Hindlimb muscle (tissue), 1 donor: ENCODE measurements at places on chromosomes 4 and X.

DNA sequence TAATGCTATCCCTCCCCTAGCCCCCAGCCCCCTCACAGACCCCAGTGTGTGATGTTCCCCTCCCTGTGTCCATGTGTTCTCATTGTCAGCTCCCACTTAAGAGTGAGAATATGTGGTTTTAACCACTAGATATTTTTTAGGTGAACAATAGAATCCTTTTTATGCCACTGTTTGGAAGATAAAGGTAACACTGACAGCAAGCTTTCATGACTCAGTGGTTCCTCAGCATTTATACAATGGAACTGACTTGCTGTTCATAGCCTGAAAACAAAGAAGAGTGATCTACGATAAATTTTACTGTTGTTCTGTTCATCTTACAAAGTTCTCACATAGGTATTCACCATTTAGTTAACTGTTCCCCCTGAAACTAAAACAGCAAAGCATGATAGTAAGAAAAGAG, 147.8 kb downstream of the ARHGAP10 start:
- DNase-seq, result no peak

GRCh38 chr4:123034023-123034422, 111.6 kb upstream of the NUDT6 start:
- no peak for DNase-seq

DNA sequence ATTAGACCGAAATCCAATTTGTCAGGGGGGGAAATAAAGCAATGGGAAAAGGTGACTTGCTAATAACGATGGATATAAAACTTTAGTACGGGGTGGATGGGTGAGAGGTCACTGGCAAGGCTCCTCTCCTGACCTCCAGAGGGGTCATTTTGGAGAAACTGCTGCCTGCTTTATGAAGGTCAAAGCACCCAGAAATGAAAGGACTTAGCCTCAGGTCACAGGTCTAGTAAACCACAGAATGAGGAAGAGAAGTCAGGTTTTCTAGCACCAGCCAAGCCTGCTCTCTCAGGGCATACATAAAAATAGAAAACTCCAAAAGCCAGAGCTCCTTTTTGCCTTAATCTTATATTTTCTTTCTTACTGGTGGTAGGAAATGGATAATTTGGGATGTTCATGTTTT, 134.2 kb downstream of the SHROOM3 start:
- no peak for DNase-seq

GRCh38 chr4:142393127-142393526, 453.0 kb downstream of the INPP4B start:
- DNase-seq, result no peak

- DNase-seq, result no peak
Observed at GRCh38 chr4:146638333-146638785, 334 bp upstream of the POU4F2 start.

- DNase-seq, result no peak
Observed at GRCh38 chr4:155609455-155610059, 57.1 kb upstream of the GUCY1A1 start.

GRCh38 chr4:42371305-42372252, 25.7 kb upstream of the SHISA3 start:
- DNase-seq, result peak; percentile 38

DNA sequence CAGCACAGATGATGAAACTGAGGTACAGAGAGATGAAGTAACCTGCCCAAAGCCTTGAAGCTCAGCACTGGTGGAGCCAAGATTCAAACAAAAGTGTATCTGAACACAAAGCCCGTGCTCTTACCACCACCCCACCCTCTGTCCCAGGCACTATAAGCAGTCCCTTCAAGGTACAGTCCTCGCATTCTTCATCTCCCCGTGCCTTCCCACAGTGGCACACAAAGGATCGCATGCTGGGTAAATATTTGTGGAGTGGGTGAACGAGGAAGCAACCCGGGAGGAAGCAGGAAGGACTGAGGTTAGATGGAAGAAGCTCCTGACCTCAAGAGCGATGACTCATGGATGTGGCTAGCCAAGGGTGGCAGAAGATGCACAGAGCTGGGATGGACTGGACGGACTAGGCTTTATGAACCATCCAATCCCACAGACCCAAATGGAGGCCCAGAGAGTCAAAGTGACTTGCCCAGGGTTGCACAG, 18.4 kb downstream of the IQSEC2 start:
- no peak for DNase-seq

GRCh38 chrX:151725338-151725614, 9.3 kb upstream of the CNGA2 start:
- DNase-seq, result no peak

DNA sequence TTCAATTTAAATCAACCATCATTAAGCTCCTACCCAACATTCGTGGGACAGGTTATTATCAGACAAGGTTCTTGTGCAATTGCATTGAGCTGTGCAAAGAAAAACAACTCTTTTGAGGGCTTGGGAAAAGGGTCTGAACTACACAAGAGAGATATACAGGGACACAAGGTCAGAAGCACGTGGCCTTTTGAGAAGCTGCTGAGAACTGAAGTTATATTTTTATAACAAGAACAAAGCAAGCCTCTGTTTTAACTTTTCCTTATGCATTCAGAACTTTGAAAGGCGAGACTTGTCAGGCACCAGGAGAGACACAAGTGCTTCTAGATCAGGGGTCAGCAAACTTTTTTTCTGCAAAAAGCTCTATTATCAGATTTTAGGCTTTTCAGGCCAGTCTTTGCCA, 274.8 kb upstream of the VCX start:
- no peak for DNase-seq

- DNase-seq, result peak; percentile 23
Observed at GRCh38 chrX:152537373-152537772, 86.3 kb upstream of the GABRA3 start.

- DNase-seq, result no peak
Observed at GRCh38 chr4:184196730-184197385, 20.8 kb downstream of the ENPP6 start.

GRCh38 chr4:153542834-153543233, 76.7 kb downstream of the TMEM131L start:
- no peak for DNase-seq

DNA sequence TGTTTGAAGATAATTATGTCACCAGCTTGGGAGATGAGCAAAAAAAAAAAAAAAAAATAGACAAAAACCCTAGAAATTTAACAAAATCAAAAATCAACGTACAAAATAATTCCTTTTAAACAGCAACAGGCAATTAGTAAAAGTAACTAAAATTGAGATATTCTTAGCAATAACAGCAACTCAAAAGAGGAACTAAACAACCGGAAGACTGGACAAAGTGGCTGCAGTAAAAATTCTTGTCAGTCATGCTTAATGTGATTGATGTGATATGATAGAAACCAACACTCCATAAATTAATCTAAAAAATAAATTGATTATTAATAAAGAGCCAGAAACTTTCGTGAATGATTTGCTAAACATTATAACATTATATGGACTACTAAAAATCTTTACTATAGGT, 1534.6 kb upstream of the AGA start:
- no peak for DNase-seq

GRCh38 chrX:14027036-14027435, 2.7 kb downstream of the GEMIN8 start:
- no peak for DNase-seq

- no peak for DNase-seq
Observed at GRCh38 chr4:147491086-147491485, 10.2 kb downstream of the EDNRA start.

DNA sequence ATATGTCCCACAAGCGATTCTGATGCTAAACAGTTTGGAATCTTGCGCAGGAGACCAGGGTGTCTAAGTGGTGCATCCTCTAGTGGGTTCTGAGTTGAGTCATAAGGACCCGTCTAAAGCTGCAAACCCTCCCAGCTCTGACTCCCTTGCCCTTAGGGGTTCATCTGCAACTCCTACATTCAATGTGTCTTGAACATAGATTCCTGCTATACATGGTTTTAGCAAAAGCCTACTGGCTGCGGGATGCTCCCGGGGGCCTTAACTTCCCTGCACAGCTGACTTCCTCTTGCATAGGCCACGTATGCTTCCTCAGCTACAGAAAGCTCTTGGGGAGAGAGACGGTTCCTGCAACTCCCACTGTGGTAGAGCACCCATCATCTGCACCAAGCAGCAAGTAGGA, 236.7 kb downstream of the EVC2 start:
- DNase-seq, result no peak

DNA sequence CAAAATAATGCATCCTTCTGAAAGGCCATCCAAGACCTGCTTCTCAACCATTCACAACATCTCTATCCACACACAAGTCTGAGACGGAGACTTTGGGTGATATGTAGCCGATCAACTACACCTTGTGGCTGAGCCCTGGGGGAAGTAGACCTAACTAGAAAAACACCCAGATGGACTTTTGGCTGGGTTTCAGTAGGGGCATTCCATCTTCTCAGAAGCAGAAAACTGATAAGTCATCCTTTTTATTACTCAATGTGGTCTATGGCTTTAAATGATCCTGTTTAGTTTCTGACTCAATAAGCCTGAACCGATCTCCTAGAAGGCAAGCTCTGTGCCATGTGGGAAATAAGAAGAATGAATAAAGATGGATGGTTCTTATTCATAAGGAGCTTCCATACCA, 82.5 kb upstream of the AFF2 start:
- no peak for DNase-seq

DNA sequence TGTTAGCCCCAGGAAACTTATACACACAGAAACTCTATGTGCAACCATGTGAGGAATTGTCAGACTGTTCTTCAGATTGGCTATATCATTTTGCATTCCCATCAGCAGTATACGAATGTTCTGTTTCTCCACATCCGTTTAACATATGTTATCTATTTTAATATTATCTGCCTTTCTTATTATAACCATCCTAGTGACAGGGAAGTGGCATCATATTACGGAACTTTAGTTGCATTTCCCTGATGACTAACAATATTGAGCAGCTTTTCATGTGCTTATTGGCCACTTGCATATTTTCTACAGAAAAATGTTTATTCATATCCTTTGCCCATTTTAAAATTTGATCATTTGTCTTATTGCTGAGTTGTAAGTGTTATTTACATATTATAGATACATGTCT, 36.5 kb upstream of the IL15 start:
- DNase-seq, result no peak

DNA sequence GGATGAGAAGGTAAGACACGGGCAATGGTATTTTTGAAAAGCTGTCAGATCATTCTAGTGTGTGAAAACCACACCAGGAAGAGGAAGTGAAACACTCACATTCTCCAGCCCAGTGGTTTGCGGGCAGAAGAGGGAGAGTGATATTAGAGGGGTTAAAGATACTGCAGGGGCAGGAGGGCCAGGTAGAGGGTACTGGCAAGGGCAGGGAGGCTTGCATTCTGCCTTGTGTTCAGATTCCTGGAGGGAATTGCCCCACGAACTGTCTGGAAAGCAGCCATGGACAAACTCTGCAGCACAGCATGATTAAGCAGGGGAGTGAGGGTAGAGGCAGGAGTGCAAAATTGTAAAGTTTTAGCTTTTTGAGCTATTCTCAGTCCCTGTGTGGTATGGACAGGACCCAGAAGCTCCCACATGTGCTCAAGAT, 30.9 kb downstream of the NIPAL1 start:
- DNase-seq, result no peak

DNA sequence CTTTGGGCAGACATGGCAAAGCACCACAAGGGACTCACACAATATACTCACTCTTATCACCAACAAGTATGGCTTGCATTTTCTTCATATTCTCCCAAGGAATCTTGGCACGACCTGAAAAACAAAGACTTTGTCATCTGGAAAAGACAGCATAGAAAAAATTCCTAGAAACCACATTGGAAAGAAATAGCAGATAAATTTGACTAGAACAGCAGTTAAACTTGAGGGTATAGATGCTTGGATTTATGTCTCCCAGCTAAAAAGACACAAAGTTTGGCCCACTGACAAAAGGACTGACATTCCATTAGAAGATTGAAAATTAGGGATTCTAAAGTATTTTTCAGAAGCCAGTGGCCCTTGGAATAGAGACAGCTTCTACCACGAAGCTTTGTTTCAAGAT, 6.9 kb upstream of the VEGFC start:
- DNase-seq, result no peak

DNA sequence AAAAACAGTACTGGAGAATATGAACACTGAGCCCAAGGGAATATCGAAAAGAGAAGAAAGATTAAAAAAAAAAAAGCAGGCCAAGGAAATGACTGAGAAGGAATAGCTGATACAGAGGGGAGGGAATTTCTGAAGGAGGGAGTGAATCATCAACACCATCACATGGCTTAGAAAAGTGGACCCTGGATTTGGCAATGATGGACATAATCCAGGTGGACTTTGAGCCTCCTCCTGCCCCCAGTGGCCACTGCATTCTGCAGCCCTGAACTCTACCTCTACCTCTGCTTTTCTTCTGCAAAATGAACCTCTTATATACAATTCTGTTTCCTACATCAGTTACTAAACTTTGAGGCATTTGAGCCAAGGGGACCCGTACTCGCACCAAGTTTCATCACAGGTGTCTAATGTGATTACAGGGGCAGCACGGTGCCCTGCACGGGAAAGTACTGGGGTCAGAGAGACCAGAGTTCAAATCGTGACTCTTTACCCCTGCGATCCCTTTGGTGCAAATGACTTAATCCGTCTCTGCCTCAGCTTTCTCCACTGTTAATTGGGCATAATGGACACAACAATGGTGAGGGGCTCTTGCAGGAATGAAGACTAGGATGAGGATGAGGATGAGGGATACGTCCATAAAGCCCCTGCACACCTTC, 1.1 kb downstream of the OCIAD2 start:
- no peak for DNase-seq

DNA sequence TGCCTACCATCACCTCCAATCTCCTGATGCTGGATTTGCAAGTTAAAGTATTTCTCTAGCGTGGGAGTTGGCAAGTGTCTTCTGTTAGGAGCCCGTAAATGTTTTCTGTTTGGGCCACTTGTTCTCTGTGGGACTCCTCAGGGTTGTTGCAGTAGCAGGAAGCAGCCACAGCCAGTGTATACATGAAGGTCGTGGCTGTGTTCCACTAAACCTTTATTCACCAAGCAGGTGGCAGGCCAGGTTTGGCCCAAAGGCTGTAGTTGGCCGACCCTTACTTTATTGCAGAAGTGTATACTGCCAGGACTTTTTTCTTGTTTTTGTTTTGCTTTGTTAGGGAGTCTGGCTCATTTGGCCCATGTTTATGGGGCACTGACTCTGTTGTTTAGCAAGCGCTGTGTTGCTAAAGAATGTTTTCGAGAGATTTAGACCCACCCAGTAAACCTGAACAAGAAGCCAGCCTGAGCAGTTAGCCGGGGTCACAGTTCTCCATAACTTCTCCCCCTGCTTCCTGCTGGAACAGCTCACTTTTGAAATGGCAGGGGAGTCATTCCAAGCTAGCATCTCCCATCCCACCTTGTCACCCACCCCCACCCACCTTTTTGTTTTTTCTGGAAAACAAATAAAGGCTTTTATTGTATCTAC, 58.8 kb downstream of the SHROOM2 start:
- DNase-seq, result no peak

DNA sequence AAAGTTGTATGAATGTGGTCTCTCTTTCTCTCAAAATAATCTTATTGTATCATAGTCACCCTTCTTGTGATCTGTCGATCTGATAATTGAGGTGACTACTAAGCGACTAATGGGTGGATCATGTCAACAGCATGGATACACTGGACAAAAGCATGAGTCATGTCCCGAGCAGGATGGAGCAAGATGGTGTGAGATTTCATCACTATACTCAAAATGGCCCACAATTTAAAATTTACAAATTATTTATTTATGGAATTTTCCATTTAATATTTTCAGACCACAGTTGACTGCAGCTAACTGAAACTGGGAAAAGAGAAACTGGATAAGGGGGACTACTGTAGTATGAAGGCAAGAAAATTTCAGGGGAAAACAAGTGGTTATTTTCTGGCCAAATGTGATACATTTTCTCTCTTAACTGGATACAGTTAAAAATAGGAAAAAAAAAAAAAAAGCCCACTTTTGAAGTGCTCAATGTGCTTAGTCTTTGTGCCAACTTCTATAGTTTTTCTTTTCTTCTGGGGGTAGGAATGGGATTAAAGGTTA, 25.3 kb downstream of the FAM241A start:
- DNase-seq, result no peak

- peak; percentile 32 for DNase-seq
Observed at GRCh38 chr4:78776729-78777575, 802 bp downstream of the BMP2K start.
